ENCODE measurements at places on chromosomes 7 and 10.

- DNase-seq, result no peak
These were observed 382.9 kb downstream of the SEMA3D start for GRCh38 chr7:84803979-84804378.

- no peak for DNase-seq
These were observed 52.5 kb upstream of the CAMK2B start for GRCh38 chr7:44377681-44378421.

GRCh38 chr7:16786257-16786656, 18.5 kb downstream of the AGR2 start:
- no peak for DNase-seq

DNA sequence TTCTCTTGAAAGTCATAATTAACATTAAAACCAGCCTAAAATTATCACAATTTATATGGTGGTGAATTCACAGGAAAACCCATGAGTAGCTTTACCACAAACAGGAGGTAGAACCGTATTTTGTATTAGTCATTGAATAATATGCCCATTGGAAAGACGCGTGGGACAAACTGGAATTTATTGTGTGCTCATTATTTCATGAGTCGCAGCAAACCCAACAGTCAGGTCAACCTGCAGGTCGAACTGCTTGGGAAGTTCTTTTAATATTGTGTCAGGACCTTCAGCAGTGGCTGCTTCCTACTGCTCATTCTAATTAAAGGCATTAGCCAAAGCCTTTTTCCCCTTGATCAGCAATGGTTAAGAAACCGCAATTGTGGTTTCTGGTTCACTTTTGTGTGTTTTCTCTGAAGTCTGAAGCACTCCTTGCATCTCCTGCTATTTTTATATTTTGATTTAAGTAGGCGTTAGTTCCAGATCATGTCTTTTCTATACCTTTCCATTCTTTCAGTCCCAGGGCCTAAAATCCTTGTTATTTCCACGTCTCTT, 100.1 kb downstream of the RAB11FIP2 start:
- DNase-seq, result no peak

DNA sequence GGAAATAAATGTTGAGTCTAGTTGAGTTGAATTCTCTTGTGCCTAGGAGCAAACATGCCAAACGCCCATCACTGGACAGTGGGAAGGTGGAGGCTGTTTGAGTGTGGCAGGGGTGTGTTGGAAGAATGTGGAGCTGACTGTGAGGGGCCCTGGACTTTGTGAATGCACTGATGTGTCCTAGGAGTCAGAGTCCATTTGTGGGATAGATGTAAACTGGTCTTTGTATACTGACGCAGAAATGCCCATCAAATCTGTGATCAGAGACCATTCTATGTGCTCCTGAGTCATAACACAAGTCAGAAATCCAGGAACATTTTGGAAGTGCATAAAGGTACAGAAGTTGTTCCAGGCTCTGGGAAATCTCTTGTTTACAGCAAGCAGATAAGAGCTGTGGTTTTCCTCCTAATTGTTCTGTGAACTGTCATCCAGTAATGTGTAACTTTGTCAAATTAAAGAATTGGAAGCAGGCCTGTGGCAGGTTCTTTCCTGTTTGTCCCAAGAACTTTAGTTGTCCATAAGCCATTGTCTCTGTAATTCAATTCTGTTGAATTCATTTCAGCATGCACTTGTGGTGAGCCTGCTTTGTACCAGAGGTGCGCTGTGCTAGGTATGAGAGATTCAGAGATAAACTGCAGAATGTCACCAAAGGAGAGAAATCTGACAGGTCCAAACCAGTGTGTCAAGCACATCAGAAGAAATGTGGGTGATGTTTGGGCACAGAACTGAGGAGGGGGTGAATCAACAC, 7.6 kb downstream of the PRXL2A start:
- no peak for DNase-seq

DNA sequence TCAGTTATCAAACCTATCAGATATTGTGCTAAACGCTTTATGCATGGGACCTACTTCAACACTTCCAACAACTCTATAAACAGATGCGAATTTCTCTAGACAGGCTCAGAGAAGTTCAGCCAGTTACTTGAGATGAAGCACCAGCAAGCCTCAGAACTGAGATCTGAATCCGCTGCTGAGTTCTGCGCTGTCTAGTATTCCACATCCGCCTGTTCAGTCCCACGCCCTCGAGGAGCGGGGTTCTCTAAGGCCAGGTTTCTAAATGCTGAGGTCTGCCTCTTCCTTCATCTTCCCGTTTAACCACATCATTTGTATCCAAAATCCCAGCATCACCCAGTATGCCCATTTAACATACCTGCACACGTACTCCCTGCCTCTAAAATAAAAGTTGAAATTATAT, 297.8 kb upstream of the ZNF32 start:
- DNase-seq, result no peak

DNA sequence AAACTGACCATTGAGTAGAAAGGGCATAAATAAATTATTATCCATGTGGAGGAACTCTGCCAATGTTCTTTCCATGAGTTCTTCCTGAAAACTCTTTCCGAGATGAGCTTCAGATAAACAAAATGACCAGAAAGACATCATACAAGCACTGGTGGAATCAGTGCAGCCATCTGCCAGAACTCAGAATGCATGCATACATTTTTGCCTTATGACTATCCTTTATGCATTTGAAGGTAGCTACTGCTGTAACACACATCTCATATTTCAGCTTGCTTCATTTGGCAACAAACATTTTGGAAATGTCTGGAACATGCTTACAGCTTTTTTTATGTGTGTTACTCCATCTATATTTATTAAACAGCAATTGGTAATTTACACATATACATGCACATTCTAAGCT, 448.9 kb downstream of the PLXDC2 start:
- DNase-seq, result no peak

GRCh38 chr10:71211775-71212317, 524 bp upstream of the UNC5B start:
- no peak for DNase-seq

- no peak for DNase-seq
These were observed 89.9 kb downstream of the CRTAC1 start for GRCh38 chr10:97940534-97940933.

- DNase-seq, result no peak
These were observed 22.7 kb upstream of the WASHC2A start for GRCh38 chr10:50044941-50045664.

- no peak for DNase-seq
These were observed 242.8 kb upstream of the SP4 start for GRCh38 chr7:21184942-21185652.

GRCh38 chr7:22566592-22566991, 66.6 kb upstream of the STEAP1B start:
- DNase-seq, result no peak

DNA sequence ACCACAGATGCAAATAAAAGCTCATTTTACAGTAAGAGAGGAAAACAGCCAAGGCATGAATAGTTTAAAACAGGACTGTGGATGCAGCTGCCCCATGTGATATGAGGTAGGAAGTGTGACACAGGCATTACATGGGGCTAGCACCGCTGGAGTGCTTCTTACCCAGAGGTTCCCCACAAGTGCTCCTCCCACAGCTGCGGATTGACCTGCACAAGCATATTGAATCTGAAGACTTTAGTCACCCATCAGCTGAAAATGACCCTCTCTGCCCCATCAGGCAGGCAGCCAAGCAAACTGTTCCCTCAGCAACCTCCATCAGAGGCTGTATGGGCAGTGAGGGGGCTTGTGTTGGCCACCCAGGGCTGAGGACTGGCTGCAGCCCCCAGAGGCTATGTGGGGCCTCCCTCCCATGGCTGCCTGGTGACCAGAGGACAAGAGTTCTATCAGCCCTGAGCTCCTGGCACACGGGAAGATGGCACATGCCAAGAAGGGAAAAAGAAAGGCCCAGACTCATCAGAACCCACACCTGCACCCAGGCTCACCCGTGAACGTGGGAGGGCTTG, 98.7 kb downstream of the TCERG1L start:
- no peak for DNase-seq

GRCh38 chr7:98878365-98879197, at the start of gene TRRAP:
TRRAP (plus strand) TSS chr7:98878532; CDS start chr7:98881151, 2,619 bp downstream.
- peak; percentile 60 for DNase-seq

DNA sequence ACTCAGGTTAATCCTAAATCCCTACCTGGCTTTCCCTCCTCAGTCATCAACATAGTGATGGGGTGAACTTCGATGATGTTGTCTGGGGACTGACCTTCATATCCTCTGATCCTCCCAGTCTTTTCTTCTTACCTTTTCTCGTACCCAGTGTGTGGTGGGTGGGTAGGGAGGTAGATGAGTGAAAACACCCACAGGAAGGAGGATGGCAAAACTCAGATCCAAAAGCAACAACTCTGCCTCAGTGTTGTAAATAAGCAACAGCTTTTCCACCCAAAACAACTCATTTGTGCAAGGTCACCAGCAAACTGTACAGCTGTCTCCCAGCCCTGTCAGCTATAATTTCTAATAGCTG, 38.6 kb downstream of the VOPP1 start:
- DNase-seq, result no peak

GRCh38 chr10:10946801-10947200, 70.9 kb upstream of the CELF2 start:
- no peak for DNase-seq

- DNase-seq, result no peak
These were observed 1.3 kb upstream of the UNC5B start for GRCh38 chr10:71211053-71211452.

GRCh38 chr10:34192646-34193045, 622.5 kb downstream of the PARD3 start:
- DNase-seq, result no peak

- no peak for DNase-seq
These were observed 61.6 kb upstream of the RNF32 start for GRCh38 chr7:156578978-156579430.

DNA sequence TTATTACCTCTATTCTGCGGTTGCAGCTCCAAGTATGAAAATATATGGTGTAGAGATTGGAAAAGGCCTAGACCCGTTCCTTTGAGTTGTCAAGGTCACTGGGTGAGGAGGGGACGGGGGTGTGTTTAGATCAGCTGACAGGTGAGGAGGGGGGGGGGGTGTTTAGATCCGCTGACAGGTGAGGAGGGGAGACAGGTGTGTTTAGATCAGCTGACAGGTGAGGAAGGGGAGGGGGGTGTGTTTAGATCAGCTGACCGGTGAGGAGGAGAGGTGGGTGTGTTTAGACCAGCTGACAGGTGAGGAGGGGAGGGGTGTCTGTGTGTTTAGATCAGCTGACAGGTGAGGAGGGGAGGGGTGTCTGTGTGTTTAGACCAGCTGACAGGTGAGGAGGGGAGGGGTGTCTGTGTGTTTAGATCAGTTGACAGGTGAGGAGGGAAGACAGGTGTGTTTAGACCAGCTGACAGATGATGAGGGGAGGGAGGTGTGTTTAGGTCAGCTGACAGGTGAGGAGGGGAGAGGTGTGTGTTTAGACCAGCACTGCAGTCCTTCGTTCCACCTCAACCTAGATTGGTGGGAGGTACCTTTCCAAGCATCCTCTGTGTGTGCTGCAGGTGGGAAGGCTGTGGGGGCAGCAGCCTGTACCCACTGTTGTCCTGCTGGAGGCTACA, 655.0 kb upstream of the ADARB2 start:
- no peak for DNase-seq

- no peak for DNase-seq
These were observed 33.6 kb downstream of the VSTM4 start for GRCh38 chr10:49081547-49082275.

- no peak for DNase-seq
These were observed 265.2 kb upstream of the PPP2R2D start for GRCh38 chr10:131635564-131636015.

- no peak for DNase-seq
These were observed 34.6 kb downstream of the AMZ1 start for GRCh38 chr7:2722591-2722990.

DNA sequence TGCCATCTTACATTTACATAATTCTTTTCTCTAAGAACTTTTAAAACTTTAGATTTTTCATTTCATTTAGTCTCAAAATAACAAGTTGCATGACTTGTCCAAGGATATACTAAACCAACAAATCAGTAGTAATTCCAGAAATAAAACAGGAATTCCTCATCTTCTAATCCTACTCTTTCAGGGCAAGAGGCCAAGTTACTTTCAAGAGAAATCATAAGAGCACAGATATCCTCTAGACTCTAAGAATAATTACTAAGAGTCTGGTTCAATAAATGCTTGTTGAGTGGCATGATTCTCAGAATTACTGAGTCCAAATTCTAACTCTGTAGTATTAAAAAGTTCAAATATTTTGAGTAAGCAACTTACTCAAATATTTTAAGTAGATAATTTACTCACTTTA, 12.9 kb downstream of the PDZD8 start:
- no peak for DNase-seq

DNA sequence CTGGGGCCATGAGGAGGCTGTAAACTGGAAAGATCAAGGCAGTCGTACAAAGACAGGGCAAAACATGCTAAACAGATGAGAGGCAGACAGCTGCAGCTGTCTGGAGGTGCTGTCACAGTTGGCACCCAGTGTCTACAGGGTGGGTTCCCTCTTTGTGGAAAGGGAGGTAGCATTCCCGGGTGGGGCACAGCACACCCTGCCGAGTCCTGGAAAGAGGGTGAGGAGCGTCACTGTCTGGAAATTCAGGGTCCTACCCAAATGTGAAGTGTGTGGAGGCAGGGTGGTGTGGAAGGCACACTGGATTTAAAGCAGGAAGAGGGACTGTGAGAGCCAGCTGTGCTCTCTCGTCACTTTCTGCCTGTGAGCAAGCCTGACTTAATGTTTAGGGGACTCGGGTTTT, 356.2 kb downstream of the SDK1 start:
- DNase-seq, result no peak

- no peak for DNase-seq
These were observed 2.5 kb downstream of the ADAMTS14 start for GRCh38 chr10:70674560-70675495.
